ENCODE measurements at places on chromosomes 2 and 18.
A peak's percentile ranks its signal among the peaks of the same experiment; 100 is the strongest.

GRCh38 chr18:63476668-63477067 lies at the start of gene SERPINB5:
SERPINB5 (plus strand) TSS chr18:63476958; CDS start chr18:63484429, 7,471 bp downstream.
- peak; percentile 87 for DNase-seq

GRCh38 chr2:170812710-170813600 lies 3.7 kb upstream of the GAD1 start:
- peak; percentile 37 for DNase-seq

GRCh38 chr2:217366966-217367365 lies 507.1 kb upstream of the TNP1 start:
- no peak for DNase-seq

GRCh38 chr18:48781163-48781987 lies 169.4 kb downstream of the SMAD7 start:
- peak; percentile 37 for DNase-seq

- DNase-seq: no peak
Observed at GRCh38 chr18:58276789-58277739, 233.0 kb downstream of the NEDD4L start.

DNA sequence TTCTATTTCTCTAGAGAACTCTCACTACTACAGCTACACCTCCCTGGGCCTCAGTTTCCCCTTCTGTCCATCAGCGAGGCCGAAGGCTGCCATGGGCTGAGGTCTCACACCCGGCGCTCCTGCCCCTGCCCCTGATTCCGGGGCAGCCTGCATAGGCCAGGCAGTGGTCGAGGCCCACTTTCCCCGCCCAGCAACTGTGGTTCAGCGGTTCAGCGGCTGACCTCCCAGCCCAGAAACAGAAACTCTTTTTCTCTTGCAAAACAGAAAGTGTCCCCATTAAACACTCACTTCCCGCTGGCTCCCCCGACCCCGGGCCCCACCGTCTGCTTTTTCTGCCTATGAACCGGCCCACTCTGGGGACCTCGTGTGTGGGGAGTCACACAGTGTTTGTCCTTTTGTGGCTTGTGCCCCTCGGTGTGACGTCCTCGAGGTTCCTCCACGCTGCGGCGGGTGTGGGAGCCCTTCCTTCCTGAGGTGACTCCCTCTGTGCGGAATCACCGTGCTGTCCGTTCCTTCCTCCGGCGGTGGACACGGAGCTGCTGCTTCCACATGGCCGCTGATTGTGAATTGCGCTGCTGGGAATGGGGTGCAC lies 16.0 kb downstream of the PDCD1 start:
- DNase-seq: peak; percentile 51

- no peak for DNase-seq
Observed at GRCh38 chr2:71125506-71126294, 4.3 kb downstream of the MCEE start.

DNA sequence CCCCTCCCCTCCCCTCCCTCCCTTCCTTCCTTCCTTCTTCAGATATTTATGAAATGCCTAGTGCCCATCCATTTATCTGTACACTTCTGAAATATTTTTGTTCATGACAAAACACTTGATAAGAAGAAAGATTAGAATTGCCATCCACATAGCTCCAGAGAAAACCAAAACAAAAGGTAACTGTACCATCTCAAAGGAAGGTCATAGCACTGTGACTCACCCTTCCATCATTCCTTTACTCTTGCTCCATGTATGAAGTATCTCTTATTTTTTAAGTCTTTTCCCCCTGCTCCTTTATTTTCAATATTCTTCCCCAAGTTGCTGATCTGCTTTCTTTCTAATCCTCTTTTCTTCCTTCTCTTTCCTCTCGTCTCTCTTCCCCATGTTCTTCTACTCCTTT lies 9.9 kb downstream of the CNTNAP5 start:
- DNase-seq: no peak

GRCh38 chr2:74843899-74844298 lies 10.0 kb downstream of the HK2 start:
- no peak for DNase-seq

DNA sequence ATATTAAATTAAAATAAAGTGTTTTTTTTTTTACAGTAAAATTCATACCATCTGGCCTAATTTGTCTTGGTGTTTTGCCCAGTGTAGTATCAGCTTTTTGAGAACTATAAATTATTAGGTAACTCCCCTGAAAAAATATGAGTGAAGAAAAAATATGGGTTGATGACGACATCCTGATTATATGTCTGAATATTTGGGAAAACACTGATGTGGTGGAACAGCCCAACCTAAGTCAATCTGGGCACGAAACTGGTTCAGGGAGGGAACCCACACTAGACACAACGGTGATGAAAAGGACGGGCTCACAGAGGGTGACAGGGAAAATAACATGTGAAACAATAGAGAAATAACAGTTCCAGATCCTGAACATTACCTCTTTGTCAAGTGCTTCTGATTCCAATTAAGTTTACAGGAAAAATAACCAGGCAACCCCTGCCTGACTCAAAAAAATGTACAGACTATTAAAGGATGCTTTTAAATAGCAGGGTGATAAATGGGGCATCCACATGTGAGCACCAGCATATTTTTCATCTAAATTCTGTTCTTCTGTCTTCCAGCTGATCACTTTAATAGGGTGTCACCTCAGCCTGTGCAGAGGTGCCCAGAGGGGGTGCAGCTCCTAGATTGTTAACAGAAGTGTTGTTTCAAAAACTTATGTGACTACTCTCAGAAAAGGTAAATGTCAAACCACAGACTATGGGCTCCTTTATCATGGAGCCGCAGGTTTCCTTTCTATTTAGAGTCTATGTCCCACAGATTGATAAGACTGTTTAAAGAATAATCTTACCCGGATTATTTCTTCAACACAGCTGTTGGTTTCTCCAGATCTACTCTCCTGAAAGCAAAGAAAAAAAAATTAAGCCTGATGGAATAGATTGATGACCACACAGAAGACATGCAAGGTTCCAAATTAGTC lies 305.4 kb downstream of the AFF3 start:
- no peak for DNase-seq
